A673 (cell line): ENCODE measurements at places on chromosomes 2 and 18. TPM values are rescaled to one million over a fixed set of nuclear protein-coding genes. Genes with fewer than 3 reads are reported as not detected.

DNA sequence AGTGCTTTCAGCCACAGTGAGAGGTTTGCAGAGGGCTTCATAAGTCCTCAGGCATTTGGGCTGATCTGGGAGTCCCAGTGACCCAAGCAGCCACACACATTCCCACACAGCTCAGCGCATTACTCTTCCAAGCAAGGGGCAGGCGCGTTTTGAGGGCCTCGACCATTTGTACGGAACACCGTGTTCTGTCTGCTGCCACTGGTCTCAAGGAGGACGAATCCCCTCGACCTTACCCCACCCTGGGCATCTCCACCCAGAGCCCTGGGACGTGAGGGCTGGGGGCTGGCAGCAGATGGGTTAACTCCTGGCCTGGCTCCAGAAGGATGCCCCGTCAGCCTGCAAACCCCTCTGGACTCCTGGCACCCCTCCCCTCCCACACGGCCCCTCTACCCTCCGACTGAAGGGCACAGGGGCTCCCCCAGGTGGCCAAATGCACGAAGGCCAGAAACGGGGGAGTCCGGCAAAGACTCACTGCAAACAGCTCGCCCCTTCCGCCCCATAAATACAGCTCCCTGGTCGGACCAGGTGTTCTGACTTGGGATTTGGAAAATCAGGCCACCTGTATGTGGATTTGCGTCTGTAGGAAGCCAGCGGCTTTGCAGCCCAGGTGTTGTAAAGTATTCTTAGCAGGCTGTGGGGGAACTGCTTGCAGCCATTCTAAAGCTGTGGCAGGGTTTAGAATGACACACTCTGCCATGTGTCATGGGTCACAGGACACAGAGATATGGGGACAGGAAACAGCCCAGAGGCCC, 33.6 kb upstream of the PTMA start:
- peak; percentile 75 for DNase-seq
- H3K27me3 ChIP-seq, result no peaks in the 10 kb centered on the region
- no peak overlapping the region for H3K27ac ChIP-seq
- H3K4me3 ChIP-seq, result no peak overlapping the region
- H3K36me3 ChIP-seq, result no peaks in the 10 kb centered on the region

The MATN3 gene
- 2.7 and 2.8 TPM in 2 replicates for total RNA-seq

- no peak for DNase-seq
- no peaks in the 10 kb centered on the region for H3K27me3 ChIP-seq
- no peaks in the 10 kb centered on the region for H3K36me3 ChIP-seq
- peaks cover 39% of the 10 kb centered on the region for H3K4me1 ChIP-seq
These were observed 111.5 kb downstream of the MEP1B start for GRCh38 chr18:32301361-32301760.

The SPHKAP gene
- total RNA-seq, result 10.3 and 12.8 TPM in 2 replicates

- no peak overlapping the region for H3K4me3 ChIP-seq
- DNase-seq, result no peak
- H3K27ac ChIP-seq, result no peak overlapping the region
- H3K36me3 ChIP-seq, result no peaks in the 10 kb centered on the region
- H3K4me1 ChIP-seq, result peaks cover 6% of the 10 kb centered on the region
- H3K27me3 ChIP-seq, result no peaks in the 10 kb centered on the region
These were observed 49.8 kb downstream of the QPCT start for GRCh38 chr2:37394263-37394662.

GRCh38 chr2:86336675-86337243, 667 bp downstream of the REEP1 start:
- H3K4me3 ChIP-seq, result peak overlapping the region; percentile 56
- H3K4me1 ChIP-seq, result peaks cover 6% of the 10 kb centered on the region
- H3K27ac ChIP-seq, result no peak overlapping the region
- no peak for DNase-seq
- H3K36me3 ChIP-seq, result no peaks in the 10 kb centered on the region

DNA sequence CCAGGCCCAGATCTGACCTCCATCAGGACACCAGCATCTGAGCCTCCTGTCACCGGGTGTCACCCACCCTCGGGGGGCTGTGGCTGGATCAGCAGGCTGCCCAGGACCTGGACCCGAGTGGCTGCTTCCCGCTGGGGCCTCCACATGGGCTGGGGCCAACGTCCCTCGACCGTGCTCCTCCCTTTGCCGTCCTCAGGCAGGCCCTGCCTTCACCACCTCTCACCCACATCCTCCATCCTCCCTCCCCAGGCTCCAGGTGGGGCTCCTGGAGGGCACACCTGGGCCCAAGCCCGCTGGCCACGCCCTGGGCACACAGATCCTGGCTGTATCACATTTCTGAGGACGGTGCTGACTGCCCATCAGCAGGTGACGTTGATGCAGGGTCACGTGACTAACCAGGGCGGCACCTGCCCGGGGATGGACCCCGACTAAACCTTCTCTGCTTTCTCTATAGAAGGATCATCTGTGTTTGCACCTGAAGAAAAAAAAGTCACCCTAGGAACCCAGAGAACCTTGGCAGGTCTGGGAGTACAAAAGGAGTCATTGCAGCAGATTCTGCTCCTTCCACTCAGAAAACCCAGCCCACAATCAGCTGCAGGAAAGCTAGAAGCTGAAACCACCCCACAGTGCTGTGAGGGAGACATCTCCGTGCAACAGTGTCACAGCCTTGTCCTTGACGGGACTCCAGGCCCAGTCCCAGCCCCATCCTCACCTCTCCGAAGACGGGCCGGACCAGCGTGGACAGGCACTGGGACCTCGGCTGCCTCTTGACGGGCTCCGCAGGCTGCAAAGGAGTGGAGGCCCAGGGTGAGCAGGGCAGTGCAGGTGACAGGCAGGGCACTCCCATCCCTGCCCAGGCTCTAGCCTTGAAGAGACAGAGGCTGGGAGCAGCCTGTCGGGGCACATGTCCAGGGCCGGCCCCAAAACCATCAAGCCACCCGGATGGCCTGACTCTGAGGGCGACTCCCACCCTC, 11.2 kb downstream of the STK25 start:
- H3K27me3 ChIP-seq, result no peaks in the 10 kb centered on the region
- no peak overlapping the region for H3K27ac ChIP-seq
- H3K4me3 ChIP-seq, result no peak overlapping the region
- DNase-seq, result no peak

DNA sequence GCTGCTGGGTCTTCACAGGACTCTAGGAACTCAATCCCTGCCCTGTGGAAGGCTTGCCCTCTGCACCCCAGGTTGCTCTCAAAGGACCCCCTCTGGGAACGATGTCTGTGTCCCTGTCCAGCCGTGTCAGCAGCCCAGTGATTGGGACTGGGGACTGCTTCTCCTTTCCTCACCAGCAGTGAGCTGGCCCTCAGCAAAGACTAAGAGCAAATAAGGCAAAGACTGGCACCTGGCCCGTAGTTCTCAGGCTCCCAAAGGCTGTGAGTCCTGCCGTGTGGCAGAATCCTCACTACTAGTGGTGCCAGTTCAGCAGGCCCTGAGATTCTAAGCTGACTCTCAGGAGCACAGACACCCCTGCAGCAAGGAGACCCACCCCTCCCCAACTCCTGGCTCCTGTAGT, 47.8 kb downstream of the TMEM163 start:
- H3K27me3 ChIP-seq, result no peaks in the 10 kb centered on the region
- no peak overlapping the region for H3K27ac ChIP-seq
- no peak overlapping the region for H3K4me3 ChIP-seq
- no peaks in the 10 kb centered on the region for H3K4me1 ChIP-seq
